ENCODE measurements at places on chromosomes 7 and 10.

DNA sequence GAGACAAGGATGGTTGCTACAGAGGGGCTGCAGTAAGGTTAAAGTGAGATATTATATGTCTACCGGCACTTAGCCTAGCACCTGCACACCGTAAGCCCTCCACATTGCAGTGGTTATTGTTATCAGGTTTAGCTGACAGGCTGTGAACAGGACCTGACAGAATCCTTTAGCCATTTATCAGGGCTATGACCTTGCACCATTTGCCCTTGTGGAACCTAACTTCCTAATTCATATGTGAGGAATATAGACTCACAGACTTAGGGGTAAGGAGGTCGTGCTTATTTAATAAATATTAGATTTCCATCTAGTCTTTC lies 10.1 kb downstream of the NCOA4 start:
- DNase-seq = no peak

DNA sequence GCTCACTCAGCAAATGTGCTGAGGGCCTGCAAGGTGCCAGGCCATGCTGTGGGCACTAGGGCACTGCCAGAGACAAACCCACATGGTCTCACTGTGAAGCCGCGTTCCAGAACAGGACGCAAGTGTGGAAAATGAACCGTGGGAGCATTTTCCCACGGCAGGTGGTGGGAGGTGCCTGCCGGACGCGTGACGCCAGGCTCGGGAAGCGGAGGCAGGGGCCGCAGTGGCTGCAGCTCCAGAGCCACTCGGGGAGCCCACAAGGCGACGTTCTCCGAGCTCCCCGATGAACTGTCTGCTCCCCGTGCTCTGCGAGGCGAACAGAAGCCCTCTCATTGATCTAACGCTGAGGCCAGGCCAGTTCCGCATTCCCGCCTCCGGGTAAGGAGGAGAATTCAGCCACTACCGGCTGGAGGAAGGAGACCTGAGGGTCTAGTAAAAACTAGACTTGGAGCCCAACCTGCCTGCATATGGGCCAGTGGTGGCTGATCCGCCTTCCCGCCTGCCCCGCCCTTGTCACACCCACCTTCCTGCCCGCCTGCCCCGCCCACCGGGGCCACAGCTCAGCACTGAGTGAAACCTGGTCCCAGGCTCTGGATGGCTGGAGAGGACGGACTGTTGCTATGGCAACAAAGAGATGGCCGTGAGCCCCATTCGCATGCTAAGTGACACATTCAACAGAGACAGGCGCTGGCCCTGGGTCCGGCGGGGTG lies 13.1 kb downstream of the ADGRA1 start:
- no peak for DNase-seq

- no peak for DNase-seq
Measured at GRCh38 chr10:103896225-103896624, 21.8 kb downstream of the STN1 start.

DNA sequence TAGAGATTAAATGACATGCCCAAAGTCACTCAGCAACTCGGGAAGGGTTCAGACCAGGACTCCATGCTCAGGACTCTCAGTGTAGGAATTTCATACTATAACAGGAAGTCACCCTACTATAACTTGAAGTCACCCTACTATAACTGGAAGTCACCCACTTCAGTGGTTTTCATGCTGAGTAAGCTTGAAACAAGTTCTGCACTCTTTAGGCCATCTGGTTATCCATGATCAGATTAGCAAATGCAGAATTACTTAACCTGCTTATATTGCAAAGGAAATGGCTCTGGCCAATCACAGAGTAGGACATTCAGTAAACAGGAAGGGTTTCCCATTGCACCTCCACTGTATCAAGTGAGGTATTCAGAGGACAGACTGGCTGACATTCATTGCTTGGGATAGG lies 1240.4 kb downstream of the GATA3 start:
- DNase-seq = no peak

DNA sequence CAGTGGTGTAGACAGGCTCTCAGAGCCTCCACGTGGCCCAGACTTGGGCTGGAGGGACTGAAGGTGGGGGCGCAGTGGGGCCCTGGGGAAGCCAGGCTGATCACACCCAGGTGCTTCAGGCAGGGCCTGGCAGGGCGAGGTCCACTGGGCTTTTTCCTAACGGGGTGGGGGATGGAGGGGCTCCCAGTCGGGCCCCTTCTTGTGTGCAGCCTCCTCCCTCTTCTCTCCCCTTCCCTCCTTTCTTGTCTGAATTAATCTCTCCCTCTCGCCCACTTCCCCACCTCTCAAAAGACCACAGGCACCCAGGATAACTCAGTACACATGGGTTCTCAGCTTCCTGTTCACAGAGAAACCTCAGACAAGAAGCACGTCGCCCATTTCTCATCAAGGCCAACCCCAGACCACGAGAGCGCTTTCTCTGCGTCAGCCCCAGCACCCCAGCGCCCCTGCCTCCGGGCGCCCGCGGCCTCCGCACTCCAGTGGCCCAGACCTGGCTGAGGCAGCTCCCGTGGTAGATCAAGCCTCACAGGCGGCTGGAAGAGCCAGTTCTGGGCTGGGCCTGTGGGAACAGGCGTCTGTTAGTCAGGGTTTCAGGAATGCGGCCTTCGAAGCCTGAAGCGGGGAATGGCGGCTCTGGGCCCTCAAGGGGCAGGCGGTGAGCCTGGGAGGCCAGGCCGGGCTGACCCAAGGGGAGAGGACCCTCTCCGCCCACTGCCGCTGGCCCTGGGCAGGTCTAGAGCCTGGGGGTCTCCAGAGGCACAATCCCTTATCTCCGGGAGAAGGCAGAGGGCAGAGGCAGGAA lies 50.6 kb downstream of the PWWP2B start:
- peak; percentile 33 for DNase-seq

- DNase-seq = no peak
Measured at GRCh38 chr10:121851786-121852185, 76.0 kb downstream of the ATE1 start.

- no peak for DNase-seq
Measured at GRCh38 chr7:81366546-81366945, 403.3 kb downstream of the HGF start.

DNA sequence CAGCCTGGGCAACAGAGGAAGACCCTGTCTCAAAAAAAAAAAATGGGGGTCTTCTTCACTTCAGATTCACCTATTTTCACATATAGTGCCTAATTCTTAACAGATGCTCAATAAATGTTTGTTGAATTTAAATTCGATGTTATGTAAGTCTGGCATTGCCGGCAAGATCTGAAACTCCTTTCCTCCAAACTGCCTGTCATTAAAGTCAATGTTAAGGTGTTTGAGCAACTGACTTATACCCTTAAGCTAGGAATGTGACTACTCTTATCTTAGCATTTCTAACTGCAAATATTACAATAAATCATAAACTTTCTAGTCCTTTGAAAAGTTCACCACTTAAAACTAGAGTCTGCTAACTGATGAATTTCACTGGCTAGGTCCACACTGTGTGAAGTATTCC lies 95.2 kb downstream of the NRP1 start:
- no peak for DNase-seq

- no peak for DNase-seq
Measured at GRCh38 chr10:61765176-61766087, 102.7 kb downstream of the CABCOCO1 start.

GRCh38 chr7:131354390-131354789 lies 26.7 kb downstream of the MKLN1 start:
- DNase-seq = no peak

- no peak for DNase-seq
Measured at GRCh38 chr7:64180989-64181388, 26.0 kb upstream of the ZNF735 start.

DNA sequence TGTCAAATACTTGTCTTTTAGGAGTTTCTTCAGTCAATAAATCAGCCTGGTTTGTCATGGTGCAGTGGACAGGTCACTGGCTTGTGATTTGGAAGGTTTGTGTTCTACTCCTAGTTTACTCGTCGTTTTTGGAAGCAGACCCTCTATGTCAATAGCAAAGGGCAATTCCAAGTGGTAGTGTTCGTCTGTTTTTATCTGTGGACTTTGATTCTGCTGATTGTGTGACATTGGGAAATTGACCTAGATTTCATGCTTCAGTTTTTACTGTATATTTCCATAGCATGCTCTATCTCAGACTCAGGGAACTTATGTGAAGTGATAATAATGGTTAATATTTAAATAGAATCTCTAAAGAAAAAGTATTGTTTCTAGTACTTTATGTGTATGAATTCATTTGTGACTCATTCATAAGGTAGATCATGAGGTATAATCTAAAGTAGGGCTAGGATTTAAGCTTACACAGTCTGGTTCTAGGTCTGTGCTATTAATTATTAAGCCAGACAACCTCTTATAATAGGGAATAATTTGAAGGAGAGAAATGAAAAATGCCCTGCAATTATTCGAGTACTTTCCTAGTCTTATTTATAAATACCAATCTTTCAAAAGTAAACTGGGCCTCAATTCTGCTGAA lies 198.1 kb downstream of the REEP3 start:
- DNase-seq = no peak

DNA sequence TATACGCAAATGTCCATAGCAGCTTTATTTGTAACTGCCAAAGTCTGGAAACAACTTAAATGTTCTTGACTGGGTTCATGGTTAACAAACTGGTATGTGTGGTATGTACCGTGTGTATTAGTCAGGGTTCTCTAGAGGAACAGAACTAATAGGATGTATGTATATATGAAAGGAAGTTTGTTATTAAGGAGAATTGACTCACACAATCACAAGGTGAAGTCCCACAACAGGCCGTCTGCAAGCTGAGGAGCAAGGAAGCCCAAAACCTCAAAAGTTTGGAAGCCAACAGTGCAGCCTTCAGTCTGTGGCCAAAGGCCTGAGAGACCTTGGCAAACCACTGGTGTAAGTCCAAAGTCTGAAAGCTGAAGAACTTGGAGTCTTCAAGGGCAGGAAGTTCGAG lies 66.8 kb downstream of the TMEM168 start:
- no peak for DNase-seq

GRCh38 chr10:14543046-14543903 lies 212.6 kb upstream of the FRMD4A start:
- DNase-seq = no peak

- no peak for DNase-seq
Measured at GRCh38 chr7:97024209-97025129, at the start of gene DLX5. Gene DLX5 (minus strand): TSS chr7:97024831. CDS start chr7:97024623, 208 bp downstream.

DNA sequence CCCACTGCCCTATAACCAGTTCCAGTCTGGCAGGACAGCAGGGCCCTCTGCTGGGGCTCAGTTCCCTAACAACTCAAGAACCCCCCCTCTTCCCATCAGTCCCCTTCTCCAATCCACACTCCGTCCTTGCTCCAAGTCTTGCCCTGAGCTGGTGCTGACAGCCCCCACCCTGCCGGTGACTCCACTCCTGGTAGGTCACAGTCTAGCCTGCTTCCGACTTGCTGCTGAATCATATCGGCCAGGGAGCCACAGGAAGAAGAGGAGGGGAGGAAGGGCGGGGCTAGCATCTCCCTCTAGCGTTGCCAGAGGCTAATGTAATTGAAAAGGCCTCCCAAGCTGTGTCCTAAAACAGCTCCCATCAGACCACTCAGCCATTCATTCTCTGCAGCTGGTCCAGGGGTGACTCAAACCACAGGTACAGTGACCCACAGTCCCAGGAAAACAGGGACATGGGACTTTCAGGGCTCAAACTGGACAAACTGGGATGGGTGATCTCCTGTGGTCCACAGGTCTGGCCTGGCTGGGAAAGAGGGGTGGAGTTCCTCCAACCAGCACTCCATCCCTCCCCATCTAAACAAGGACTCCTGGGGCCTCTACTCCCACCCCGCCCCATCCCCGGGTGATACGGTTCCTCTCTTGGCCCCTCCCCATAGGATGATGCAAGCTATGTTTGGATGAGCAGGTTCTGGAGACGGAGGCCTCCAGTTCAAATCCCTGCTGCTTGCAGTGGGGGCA lies 158.8 kb downstream of the SH3PXD2A start:
- DNase-seq = no peak

DNA sequence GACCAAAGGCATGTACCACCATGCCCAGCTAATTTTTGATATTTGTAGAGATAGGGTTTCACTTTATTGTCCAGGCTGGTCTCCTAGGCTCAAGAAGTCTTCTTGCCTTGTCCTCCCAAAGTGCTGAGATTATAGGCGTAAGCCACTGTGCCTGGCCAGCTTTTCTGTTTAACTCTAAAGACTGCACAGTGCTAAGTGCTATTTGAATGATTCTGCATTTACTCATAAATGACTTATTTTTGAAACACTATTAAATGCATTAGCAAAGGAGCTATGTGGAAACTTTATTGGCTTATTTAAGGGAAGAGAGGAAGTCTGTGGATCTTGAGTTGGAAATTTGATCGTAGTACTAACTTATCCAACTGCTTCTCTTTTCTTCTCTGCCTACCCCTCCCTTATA lies 89.1 kb downstream of the NT5C2 start:
- no peak for DNase-seq

GRCh38 chr10:23614483-23614882 lies 175.6 kb downstream of the OTUD1 start:
- no peak for DNase-seq

DNA sequence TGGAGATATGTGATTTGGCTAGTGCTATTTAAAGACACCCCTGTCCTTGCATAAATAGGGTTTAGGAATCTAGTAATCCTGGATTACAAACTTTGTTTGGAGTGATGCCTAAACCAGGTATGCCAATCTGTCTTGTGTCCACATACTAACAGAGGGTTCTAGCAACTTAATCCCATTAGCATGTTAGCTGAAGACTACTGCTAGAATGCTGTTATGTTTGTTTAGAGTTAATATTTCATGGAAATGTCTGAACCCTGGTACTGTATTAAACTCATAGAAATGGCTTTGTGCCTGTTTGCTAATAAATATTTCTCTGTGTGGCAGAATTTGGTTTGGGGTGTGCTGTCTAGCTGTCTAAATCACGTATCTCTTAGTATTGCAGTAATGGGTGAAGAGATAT lies 150.8 kb downstream of the PFKFB3 start:
- no peak for DNase-seq

DNA sequence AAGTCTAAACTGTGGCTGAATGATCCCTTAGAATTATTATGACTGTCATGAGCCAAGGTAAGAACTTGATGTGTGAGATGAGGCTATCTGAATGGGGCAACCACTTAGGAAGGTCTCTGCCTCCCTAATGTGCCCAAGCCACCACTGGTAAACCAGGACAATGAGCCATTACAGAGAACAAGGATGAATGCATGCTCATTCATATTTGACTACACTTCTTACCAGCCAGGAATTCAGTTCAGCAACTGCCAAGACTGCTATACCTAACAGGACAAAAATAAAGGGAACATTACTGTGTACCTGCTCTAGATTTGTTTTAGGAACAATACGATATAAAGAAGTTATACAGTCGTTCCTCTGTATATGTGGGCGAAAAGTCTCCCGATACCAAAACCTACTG lies 23.0 kb downstream of the MPP7 start:
- DNase-seq = no peak

- no peak for DNase-seq
Measured at GRCh38 chr10:72308320-72308987, 34.7 kb downstream of the DDIT4 start.
